Activated T-cell treated with anti-CD3 and anti-CD28 coated beads, Interleukin-2, amount 50 U/mL, for 1 hour (primary cell): ENCODE measurements at places on chromosomes 12 and 14.
A peak's percentile ranks its signal among the peaks of the same experiment; 100 is the strongest.

DNA sequence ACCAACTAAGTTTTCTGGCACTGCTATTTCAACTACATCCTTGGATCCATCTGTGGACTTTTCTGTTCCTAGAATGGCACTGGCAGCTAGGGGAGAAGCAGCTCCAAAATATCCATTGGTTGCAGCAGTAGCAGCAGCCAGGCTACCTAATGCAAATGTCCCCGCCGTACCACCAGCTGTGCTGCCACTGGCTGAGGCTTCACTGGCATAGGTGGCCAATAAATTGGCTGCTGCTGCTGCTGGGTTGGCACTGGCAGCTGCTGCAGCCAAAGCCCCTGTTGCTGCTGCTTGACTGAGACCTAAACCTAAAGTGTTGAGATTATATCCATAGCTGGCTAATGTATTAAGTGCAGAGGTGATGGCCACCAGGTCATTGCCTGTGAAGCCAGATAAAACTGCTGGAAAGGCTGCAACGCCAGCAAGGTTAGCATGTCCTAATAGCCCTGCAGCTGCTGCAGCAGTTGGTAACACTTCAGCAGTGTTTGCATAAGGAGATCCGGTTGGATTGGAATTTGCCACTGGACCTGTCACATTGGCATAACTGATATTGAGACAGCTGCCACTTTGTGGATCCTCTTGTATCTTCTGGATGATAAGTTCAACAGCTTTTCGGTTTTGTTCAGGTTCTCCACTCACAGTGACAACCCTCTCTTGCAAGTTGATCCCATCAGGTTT is 149.5 kb downstream of the NOVA1 start:
- DNase-seq, result no peak

DNA sequence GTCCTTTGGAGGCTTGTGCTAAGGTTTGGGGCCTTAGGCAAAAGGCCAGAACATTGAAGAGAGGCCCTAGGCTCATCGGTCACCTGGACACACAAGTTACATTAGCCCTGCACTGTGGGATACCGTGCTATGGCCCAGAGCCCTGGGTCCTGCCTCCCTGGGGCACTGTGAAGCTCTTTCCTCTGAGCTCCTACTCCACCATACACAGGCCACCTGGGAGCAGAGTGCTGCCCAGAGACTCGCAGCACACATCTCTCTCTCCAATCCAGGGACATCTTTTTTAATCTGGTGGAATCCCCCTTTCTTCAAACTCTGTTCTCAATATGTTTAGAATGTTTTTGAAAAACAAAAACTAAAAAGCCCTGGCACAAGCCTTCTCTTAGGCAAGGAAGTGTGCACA is 314.2 kb upstream of the RGS6 start:
- DNase-seq, result no peak

- DNase-seq, result no peak
Measured at GRCh38 chr12:78571953-78572352, 292.6 kb upstream of the SYT1 start.

DNA sequence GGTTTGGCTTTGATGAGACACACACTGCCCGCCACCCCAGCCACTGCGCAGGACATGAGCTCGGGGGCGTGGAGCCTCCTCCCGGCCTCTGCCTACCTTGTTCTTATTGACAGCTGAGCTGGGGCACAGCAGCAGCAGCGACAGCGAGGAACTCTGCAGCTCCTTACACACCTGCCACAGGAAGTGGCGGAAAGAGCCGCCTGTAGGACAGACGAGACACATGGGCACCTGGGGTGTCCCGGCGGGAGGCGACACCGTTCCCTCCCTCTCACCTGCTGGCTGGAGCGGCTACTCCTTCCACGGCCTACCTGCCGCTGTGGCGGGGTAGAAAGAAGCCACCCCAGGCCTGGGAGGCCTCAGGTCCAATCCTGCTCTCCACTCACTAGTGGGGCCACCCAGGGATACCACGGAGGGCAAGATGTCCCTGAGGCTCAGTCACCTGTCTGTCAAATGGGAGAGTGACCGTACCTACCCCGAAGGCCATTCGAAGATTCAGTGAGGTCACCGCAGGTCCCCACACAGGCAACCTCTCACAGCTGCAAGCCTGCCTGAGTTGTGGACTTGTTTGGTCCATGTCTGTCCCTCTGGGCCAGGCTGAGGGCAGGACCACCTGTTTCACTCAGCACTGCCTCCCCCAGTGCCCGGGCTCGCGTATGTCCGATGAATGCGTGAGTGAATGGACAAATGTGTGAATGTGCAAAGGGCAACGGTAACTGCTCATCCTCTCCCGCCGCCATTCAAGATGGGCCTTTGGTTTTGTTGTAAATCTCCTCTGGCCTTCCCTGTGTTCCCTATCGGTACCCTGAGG is 42.6 kb downstream of the TRAFD1 start:
- no peak for DNase-seq

DNA sequence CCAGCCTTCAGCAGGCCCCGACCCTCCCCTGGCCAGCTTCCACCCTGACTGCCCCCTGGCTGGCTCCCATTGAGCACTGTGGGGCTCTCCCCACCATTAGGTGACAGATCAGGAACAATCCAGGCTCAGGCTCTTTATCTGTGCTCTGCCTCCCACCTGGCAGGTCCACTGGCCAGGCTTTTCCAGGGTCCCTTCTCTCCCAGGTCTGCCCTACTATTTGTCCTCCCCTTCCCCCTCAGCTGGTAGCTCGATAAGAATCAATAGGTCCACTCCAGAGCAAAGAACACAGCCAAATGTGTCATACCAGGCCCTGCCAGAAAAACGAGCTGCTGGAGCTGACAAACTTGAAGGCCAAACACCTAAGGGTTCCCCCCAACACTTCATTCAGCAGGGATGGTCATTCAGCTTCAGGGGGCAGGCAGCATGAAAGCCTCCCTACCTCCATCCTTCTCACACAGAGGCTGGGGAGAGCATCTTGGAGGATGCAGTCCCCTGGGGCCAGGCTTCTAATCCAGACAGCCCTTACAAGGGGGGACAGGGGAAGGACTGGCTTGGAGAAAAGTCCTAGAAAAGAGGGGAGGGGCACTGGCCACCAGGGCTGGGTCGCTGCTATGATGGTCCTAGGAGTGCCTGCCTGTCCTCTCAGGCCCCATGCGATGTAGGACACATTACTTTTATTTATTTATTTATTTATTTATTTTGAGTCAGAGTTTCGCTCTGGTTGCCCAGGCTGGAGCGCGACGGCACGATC is 1.9 kb upstream of the KRT18 start:
- DNase-seq, result no peak

DNA sequence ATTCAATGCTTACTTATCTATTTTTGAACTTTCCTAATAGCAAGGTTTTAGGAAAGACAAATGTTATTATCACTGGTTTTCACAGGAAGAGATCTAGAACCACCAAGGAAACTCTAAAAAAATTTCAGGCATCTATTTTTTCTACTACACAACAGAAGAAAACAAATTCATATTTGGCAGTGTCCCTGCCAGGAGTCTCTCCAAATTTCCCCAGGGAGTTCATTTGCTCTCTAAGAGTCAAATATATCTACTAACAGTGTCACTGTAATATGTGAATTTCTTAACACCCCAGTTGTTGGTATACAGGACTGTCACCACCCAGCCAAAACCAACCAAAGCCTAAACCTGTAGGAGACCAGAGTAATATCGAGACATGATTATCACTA is 83.4 kb downstream of the STXBP6 start:
- DNase-seq, result no peak

GRCh38 chr12:53476769-53477209 is 22.5 kb downstream of the MAP3K12 start:
- no peak for DNase-seq

DNA sequence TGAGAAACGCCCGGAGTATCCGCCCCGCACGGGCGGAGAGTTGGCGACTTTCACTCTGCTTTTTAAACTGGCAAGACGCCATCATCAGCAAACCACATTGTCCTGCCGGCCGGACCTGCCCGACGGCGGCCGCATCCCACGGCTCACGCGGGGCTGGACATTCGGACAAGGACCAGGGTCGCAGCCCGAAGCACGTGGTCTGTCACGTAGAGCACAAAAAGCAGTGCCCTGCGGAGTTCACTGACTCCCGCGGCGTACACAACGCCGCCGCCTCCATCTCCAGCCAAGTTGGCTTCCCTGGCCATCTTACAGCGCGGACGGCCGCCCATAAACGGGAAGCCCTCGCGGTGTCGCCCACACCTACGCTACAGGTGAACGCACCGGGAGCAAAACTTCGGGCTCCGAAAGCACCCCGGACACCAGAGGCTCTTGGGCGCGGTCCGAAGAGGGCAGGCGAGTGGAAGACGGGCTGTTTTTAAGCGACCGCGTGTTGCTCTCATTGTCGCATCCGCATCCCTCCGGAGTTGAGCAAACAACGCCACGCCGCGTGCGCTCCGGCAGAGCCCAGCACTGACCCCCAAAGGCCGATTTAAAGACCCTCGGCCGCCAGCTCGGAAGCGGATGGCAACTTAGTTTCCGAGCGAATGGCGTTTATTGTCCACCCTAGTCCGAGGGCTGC is 966 bp downstream of the SINHCAF start:
- peak; percentile 57 for DNase-seq

DNA sequence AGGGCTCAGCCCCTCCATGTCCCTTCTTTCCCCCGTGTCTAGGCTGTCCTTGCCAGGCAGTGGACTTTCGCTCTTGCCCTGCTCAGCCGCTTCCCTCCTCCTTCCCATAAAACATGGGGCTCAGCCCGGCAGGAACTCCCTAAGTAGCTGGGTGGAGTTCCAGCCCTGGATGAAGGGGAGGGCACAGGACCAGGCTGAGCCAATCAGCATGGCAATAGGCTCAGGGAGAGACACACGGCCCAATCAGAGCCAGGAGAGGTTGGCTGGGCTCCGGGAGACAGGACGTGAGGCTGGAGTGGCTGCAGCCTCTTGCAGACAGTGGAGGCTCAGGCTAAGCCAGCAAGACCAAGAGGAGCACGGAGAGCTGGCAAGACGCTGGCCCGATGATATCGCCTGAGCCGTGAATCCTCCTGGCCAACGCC is 54.3 kb downstream of the GALNT9 start:
- no peak for DNase-seq

- DNase-seq, result no peak
Measured at GRCh38 chr12:19819231-19819630, 379.9 kb downstream of the AEBP2 start.

GRCh38 chr14:74945852-74946658 is 9.3 kb downstream of the PGF start:
- DNase-seq, result peak; percentile 77

DNA sequence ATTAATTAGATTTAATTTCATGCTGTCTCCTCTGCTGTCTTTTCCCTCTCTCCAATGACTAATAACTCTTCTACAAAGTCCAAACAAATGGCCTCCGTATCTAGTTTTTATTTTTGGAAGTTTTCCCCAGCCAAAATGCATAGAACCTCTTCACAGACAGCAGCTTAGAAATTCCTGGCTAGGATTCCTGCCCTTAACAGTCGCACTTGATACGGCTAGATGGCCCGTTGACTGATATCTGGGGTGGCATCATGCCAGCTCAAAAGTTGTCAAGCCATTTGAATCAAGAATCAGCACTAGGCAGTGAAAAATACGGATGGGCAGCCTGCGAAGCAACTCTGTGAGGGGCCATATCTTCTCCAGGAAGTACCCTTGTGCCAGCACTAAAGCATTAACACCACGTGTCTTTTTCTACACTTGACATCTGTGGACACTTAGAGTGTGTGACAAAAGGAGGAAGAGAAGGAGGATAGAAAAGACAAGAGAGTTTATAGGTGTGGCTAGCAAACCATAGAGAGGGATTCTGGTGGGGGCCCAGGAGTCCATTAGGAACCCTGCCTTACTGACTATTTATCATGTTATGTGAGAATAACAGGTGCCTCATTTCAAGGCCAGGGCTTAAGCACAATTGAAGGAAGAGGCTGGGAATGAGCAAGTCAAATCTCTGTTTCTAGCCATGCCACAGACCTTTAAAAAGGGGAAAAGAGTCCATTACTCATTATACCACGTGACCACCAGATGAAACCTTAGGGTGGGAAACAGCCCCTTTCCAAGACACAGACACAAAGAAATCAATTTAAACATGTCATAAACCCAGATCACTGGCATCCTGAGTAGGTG is 39.2 kb upstream of the KRR1 start:
- DNase-seq, result no peak

GRCh38 chr14:35044939-35045797 is 904 bp upstream of the FAM177A1 start:
- no peak for DNase-seq

- no peak for DNase-seq
Measured at GRCh38 chr14:51609955-51610283, 41.8 kb upstream of the FRMD6 start.

GRCh38 chr12:104180374-104180773 is 35.2 kb upstream of the TXNRD1 start:
- no peak for DNase-seq

DNA sequence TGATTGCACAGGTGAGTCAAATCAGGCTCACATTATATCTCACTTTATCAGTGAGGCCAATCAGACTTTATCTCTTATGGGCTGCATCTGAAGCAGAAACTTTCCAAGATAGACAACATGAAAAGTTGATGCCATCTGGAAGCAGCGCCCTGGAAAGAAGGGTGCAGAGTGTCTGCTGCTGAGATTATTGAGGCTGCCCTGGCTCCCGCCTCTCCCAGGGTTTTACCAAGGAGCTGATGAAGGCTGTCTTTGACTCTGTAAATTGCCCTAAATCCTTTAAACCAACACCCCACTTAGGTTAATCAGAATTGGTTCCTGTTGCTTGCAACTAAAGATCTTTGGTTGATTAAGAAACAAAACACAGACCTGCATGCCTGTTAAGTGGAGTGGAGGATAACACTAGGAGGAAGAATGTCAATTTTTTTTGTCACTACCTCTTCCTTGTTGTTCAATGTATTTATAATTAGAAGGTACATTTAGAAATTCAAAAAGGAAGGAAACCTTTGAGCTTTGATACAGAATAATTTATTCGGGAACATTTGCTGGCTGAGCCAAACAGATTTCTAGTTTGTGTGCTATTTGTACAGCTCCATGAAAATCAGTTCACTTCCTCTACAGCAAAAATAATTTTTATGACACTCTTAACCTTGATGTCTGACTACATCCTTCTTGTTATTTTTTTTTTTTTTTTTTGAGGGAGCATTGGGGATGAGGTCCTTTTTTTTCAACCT is 104.1 kb downstream of the VEZT start:
- DNase-seq, result no peak

GRCh38 chr14:29126361-29126760 is 359.8 kb downstream of the FOXG1 start:
- no peak for DNase-seq

DNA sequence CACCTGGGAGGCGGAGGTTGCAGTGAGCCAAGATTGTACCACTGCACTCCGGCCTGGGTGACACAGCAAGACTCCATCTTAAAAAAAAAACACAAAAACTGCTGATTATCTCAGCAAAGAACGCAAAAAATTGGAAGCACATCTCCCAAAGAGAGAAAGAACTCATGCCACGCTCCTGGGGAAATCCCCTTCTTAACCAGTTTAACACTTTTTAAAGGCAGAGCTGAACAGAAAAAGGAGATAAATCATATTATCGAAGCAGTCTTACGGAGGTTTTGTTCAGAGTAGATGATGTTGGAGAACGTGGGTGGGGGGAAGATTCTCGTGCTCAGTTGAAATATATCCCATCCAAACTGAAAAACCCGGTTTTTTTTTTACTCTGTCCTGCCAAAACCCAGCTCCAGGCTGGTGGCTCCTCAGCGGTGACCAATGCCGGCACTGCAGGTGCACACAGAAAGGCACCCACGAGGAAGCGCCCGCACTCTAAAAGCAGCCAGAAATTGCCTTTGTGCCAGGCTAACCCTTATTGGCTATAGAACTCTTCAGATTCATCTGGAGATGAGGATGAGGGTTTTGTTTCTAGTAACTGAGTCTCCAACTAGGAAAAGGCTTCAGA is 100.2 kb upstream of the PARP11 start:
- DNase-seq, result no peak
